ENCODE measurements at places on chromosomes 2 and 18.

GRCh38 chr2:70516596-70516995 lies 37.0 kb downstream of the TGFA start:
- no peak for DNase-seq

DNA sequence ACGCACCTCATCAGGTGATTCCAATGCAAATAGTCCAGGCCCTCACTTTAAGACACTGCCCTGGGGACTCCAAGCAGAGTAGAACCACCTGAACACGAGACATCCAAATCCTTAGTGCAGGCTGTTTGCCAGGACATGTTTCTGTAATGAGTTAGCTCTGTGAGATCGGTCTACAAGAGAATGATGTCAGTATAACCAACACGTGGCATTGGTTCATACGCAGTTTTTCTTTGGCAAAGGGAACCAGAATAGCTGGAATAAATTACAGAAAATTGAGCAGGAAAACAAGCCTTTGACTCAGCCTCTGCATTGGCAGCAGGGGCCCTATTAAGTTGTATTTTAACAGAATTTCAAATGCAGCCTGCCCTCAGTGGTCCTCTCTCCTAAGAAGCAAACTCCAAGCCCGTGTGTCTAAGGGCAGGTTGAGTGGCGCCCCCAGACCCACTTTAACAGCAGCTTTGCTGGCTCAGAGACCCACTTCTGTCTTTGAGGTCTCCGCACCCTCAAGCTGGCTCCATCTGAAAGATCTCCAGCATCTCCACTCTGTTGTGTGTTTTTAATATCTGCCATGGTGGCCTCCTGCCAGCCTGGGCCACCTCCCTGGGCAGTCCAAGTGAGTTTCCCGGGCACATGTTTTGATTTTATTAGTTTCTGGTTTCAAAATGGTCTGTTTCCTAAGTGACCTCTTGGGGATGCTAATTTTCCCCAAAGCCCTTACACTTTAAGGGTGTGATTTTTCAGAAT lies 61.3 kb downstream of the ALPK2 start:
- no peak for DNase-seq

- DNase-seq: no peak
Measured at GRCh38 chr2:233455006-233455405, 100.7 kb downstream of the DGKD start.

DNA sequence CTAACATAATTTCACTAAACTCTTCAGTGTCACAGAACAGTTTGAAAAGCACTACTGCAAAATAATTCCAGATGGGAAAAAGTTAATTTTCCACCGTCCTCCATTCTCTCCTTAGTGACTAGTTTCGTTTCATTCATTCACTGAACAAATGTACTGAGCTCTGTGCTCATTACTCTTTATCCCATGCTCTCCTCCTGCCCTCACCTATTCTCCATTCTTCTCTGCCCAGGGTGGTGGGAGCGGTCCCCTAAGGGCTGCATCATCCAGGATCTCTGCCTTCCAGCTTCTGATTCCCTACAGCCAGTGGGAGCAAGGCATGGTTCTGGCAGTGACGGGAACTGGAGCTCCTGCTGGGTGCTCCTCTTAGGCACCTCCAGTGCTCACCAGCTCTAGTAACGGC lies 133.9 kb upstream of the TLK1 start:
- DNase-seq: no peak

- no peak for DNase-seq
Measured at GRCh38 chr2:142688856-142689605, 188.4 kb upstream of the KYNU start.

- no peak for DNase-seq
Measured at GRCh38 chr2:174761837-174762236, 2.4 kb downstream of the CHRNA1 start.

DNA sequence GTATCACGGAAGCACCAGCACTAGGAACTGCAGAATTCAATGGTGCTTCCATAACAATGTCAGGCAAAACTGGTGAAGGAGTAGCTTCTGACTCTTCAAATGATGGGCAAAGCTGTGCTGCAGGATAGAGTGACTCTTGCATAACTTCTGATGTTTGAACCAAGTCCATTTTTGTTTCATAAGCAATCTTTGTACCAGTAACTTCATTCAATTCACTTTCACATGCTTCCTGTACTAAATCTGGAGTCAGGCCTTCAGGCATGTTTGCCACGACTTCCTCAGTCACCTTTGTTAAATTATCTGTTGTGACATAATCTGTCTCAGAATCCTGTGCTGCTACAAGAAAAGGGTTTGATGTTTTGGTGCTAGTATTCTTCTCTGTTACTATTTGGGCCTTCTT lies 24.0 kb downstream of the RTN4 start:
- no peak for DNase-seq

- DNase-seq: no peak
Measured at GRCh38 chr2:176804392-176804791, 408.2 kb upstream of the HNRNPA3 start.

- no peak for DNase-seq
Measured at GRCh38 chr2:50231510-50231909, 800.4 kb downstream of the NRXN1 start.

- DNase-seq: no peak
Measured at GRCh38 chr18:7733642-7734041, 166.5 kb downstream of the PTPRM start.

DNA sequence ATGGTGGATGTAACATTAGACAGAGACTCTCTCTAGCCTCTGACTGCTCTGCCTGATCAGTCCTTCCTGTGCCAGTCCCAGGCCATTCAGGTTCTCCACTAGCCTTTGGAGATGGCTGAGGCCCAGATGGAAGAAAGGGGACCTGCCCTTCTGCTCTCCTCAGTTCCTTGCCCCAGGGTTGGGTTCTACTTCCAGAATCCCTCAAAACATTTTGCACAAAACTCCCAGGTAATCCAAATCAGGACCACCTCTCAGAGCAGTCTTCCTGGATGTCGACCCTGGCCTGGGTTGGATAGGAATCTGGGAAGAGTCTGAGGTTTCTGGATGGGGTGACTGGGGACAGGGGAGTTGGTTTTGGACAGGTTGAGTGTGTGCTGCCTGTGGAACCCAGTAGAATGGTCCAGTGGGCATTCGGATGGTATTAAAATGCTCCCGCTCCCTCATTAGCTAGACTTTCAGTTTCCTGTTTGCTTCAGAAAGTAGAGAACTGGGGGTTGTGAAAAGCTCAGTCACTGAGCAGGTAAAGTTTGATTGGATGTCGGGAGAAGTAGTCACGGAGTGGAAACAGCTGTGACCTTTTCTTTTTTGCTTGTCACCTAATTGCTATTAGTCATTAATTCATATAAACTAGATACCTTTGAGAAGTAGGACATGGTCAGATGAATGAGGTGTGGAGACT lies 37.9 kb downstream of the DPYSL5 start:
- no peak for DNase-seq

GRCh38 chr2:26890341-26891000 lies 42.5 kb downstream of the DPYSL5 start:
- DNase-seq: no peak

Measured in hematopoietic multipotent progenitor cell treated with erythropoietin and hydrocortisone succinate and interleukin-3 and kit ligand, for 17 days (in vitro differentiated cells).